T-helper 17 cell (primary cell): ENCODE measurements at places on chromosomes 1 and 21.
A peak's percentile ranks its signal among the peaks of the same experiment; 100 is the strongest.

GRCh38 chr1:229092377-229093237 lies 178.3 kb upstream of the RAB4A start:
- H3K27me3 ChIP-seq, result peaks cover 5% of the 10 kb centered on the region
- peak overlapping the region; percentile 59 for H3K27ac ChIP-seq

DNA sequence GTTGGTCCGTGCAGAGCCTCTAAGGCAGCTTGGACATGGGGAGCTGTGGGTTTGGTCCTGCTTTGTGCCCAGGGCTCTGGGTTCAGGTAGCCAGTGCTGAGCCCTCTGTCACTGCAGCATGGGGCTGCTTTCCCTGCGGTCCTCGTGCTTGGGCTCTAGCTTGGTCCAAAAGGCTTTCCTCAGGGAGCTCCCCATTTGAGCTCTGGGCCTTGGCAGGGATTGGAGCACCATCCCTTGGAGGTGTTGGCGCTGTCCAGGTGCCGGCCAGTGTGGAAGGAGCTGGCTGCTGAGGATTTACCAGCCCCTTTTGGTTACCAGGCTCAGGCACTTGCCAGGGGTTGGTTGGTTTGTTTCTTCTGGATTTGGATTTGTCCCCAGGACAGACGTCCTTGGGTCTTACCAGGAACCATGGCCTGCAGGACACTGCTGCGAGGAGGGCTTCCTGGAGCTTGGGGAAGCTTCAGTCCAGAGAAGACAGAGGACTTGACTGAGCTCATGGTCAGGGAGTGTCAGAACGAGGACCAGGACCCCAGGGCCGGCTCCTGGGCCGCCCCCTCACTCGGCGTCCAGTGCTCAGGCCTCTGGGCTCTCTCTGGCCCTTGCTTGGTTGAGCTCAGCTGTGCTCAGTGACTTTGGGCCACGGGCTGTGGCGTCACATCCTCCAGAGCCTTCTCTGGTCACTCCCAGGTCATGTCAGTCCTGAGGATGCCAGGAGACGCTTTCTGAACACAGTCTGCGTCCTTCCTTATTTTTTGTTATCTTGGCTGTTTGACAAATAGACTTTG lies 224.7 kb downstream of the CAMTA1 start:
- peaks cover 9% of the 10 kb centered on the region for H3K4me1 ChIP-seq
- no peak overlapping the region for H3K4me3 ChIP-seq
- DNase-seq, result no peak
- H3K27me3 ChIP-seq, result peaks cover 59% of the 10 kb centered on the region

- H3K36me3 ChIP-seq, result no peaks in the 10 kb centered on the region
- DNase-seq, result no peak
- H3K4me1 ChIP-seq, result peaks cover 23% of the 10 kb centered on the region
- H3K27ac ChIP-seq, result no peak overlapping the region
- H3K27me3 ChIP-seq, result peaks cover 12% of the 10 kb centered on the region
Observed at GRCh38 chr1:212635141-212635631, 26.6 kb downstream of the ATF3 start.

DNA sequence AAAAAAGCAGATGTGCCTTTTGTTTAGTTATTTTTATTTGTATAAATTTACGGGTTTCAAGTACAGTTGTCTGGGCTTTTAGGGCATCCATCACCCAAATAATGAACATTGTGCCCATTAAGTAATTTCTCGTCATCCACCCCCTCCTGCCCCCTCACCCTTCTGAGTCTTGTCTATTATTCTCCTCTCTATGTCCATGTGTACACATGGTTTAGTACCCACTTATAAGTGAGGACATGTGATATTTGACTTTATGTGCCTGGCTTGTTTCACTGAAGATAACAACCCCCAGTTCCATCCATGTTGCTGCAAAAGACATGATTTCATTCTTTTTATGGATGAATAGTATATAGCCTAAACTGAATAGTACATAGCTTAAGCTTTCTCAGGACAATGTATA lies 189.2 kb downstream of the ZP4 start:
- no peaks in the 10 kb centered on the region for H3K27me3 ChIP-seq
- no peak for DNase-seq
- no peak overlapping the region for H3K4me3 ChIP-seq
- H3K4me1 ChIP-seq, result no peaks in the 10 kb centered on the region
- H3K27ac ChIP-seq, result no peak overlapping the region

DNA sequence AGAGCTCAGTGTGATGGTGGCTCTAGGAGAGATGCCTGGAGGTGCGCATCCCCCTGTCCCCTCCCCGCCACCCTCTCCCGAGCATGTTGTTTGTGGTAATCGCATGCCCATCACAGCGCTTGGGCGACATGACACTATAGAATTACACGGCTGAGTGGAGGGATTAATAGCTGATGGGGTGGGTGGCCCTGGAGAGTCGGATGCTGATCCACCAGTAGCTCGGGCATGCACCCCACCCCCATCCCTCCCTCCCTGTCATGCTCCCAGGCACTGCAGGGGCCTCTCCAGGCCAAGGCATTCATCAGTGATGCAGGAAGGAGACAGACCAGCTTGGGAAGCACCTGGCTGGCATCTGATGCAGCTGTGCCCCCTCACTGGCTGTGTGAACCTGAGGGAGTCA lies 159.0 kb upstream of the IGSF21 start:
- no peaks in the 10 kb centered on the region for H3K4me1 ChIP-seq
- no peak overlapping the region for H3K27ac ChIP-seq
- peaks cover 14% of the 10 kb centered on the region for H3K36me3 ChIP-seq

- no peaks in the 10 kb centered on the region for H3K36me3 ChIP-seq
- H3K27ac ChIP-seq, result peak overlapping the region; percentile 56
- DNase-seq, result no peak
- H3K4me1 ChIP-seq, result peaks cover 5% of the 10 kb centered on the region
- no peak overlapping the region for H3K4me3 ChIP-seq
Observed at GRCh38 chr1:234917495-234918180, 211.0 kb downstream of the TOMM20 start.

DNA sequence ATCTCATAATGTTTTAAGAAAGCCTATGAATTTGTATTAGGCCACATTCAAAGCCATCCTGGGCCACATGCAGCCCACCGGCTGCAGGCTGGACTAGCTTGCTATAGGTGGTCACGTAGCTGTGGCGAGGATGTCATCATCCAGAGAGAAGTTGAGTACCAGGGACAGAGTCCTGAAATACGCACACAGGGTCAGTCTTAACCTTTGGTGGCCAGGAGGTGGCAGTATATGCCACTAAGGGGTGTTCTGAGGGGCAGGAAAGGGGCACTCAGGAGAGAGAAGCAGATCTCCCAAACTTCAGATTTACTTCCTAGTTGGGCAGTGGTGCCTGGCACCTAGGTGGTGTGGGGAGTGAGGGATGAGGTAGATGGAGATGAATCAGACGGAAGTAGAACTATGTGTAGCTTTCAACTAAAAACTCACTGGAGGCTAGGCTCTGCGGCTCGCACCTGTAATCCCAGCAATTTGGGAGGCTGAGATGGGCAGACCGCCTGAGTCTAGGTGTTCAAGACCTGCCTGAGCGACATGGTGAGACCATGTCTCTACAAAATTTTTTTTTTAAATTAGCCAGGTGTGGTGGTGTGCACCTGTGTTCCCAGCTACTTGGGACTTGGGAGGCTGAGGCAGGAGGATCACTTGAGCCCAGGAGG lies 16.3 kb upstream of the CDK18 start:
- H3K36me3 ChIP-seq, result peaks cover 6% of the 10 kb centered on the region
- H3K27ac ChIP-seq, result no peak overlapping the region
- no peak overlapping the region for H3K4me3 ChIP-seq
- H3K27me3 ChIP-seq, result peaks cover 66% of the 10 kb centered on the region

- H3K36me3 ChIP-seq, result no peaks in the 10 kb centered on the region
- H3K4me3 ChIP-seq, result no peak overlapping the region
- no peak for DNase-seq
- no peaks in the 10 kb centered on the region for H3K4me1 ChIP-seq
- H3K27ac ChIP-seq, result no peak overlapping the region
Observed at GRCh38 chr1:87598429-87598828, 269.7 kb downstream of the LMO4 start.

DNA sequence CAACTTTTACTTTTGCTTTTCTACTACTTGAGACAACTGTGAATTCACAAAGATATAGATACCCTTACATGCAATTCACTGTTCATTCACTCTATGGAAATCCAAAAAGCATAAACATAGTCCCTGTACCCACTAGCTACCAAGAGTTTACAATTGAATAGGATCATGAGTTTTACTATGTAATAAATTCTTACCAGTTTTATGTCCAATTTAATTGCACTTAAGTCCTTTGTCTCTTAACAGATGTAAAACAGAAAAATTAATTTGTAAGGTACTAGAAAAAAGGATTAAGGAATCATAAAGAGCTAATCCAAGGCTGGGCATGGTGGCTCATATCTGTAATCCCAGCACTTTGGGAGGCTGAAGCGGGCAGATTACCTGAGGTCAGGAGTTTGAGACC lies 24.4 kb downstream of the DIPK1A start:
- no peak overlapping the region for H3K27ac ChIP-seq
- no peaks in the 10 kb centered on the region for H3K27me3 ChIP-seq
- H3K4me3 ChIP-seq, result no peak overlapping the region
- DNase-seq, result no peak
- peaks cover 30% of the 10 kb centered on the region for H3K4me1 ChIP-seq
- peaks cover 8% of the 10 kb centered on the region for H3K36me3 ChIP-seq

DNA sequence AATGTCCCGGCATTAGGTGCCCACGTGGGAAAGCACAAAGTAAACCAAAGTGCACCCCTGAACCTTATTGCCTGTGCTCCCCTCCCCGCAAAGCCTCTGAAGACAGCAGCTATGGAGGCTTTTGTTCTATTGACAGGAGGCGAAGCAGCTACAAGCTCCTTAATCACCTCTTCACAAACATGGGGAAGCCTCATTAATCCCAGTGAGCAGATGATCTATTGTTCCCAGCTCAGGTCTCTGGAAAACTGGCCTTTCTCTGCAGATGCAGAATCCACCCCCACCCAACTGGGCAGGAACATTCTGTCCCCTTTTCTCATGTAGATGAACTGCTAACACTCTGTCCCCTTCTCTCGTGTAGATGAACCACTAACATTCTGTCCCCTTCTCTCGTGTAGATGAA lies 190.5 kb upstream of the CSF3R start:
- peaks cover 27% of the 10 kb centered on the region for H3K27me3 ChIP-seq
- DNase-seq, result no peak

- H3K36me3 ChIP-seq, result no peaks in the 10 kb centered on the region
- H3K27me3 ChIP-seq, result peaks cover 35% of the 10 kb centered on the region
- no peak overlapping the region for H3K4me3 ChIP-seq
- H3K4me1 ChIP-seq, result no peaks in the 10 kb centered on the region
Observed at GRCh38 chr1:210001751-210002150, 63.7 kb downstream of the SYT14 start.

DNA sequence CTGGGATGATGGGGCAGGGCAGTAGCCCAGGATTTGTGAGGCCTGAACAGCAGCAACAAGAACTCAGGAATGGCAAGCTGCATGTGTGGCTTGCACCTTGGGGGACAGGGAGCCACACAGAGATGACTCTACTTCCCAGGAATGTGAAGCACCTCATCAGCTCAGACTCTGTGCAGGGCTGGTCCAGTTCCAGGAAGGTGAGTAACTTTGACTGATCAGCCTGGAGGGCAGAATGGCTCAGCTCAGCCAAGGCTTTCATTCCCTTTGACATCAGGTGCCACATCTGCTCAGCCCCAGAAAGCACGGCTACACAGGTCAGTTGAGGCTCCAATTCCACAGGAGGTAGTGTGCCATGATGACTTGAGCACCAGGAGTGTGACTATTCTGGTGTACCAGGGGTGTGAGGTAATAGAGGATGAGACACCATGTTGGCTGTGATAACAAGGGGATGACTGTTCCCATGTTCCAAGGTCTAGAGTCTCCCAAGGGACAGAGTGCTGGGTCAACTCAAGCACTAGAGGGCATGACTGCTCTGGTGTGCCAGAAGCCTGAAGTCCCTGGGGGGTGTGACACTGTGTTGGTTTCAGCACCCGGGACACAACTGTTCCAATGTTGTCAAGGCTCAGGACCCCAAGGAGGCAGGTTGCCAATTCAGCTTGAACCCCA lies 625.8 kb upstream of the ADGRL2 start:
- H3K27me3 ChIP-seq, result no peaks in the 10 kb centered on the region
- H3K4me1 ChIP-seq, result no peaks in the 10 kb centered on the region
- H3K27ac ChIP-seq, result no peak overlapping the region
- H3K4me3 ChIP-seq, result no peak overlapping the region

DNA sequence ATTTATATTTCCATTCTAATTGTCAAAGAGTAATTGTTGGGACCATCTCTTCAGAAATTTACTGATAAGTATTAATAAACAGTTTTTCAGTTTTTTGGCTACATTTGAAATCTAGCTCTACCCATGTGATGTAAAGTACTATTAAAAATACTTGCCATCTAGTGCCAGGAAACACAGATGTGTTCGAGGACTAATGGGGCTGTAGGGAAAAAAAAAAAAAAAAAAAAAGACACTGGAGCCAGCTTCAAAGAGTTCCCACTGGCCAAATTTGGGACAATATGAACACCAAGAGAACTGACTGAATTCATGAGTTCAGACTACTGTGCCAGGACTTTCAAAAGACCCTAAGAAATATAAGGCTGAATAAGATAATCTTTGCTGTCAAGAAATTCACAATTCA lies 65.2 kb upstream of the GFI1 start:
- no peaks in the 10 kb centered on the region for H3K27me3 ChIP-seq
- H3K36me3 ChIP-seq, result no peaks in the 10 kb centered on the region
- H3K4me3 ChIP-seq, result no peak overlapping the region

GRCh38 chr1:177043597-177043996 lies 120.9 kb downstream of the ASTN1 start:
- H3K4me1 ChIP-seq, result no peaks in the 10 kb centered on the region
- no peak overlapping the region for H3K4me3 ChIP-seq
- H3K27me3 ChIP-seq, result no peaks in the 10 kb centered on the region

DNA sequence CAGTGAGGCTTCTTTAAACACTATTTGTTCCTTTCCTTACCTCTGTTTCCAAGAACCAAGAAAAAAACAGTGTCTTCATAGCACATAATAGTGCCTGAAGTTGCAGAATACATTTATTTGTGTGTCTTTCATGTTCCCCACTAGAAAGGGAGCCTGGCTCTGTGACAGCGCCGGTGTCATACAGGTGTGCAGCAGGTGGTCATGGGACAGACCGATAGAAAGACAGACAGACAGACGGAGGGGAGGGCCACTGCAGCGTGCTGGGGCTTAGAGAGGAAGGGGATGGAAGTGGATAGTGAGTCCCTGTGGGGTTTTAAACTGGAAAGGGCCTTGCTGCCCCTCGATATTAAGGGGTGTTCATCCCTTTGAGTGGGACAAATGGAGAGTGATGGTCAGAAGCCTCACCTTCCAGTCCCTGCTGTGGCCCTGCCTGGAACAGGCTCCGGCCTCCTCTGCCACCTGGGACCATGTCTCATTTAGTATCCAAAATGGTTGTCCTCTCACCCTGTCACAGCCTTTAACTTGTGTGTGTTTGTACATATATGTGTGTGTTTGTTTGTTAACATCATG lies 152.9 kb downstream of the PGBD5 start:
- DNase-seq, result no peak
- H3K4me1 ChIP-seq, result peaks cover 16% of the 10 kb centered on the region
- no peak overlapping the region for H3K4me3 ChIP-seq
- no peaks in the 10 kb centered on the region for H3K36me3 ChIP-seq
- no peaks in the 10 kb centered on the region for H3K27me3 ChIP-seq

GRCh38 chr1:85957760-85958159 lies 198.8 kb downstream of the COL24A1 start:
- no peak for DNase-seq
- H3K27ac ChIP-seq, result no peak overlapping the region
- no peak overlapping the region for H3K4me3 ChIP-seq
- no peaks in the 10 kb centered on the region for H3K27me3 ChIP-seq
- H3K4me1 ChIP-seq, result no peaks in the 10 kb centered on the region
